ENCODE measurements at places on chromosomes 2 and 18.
A peak's percentile ranks its signal among the peaks of the same experiment; 100 is the strongest.

DNA sequence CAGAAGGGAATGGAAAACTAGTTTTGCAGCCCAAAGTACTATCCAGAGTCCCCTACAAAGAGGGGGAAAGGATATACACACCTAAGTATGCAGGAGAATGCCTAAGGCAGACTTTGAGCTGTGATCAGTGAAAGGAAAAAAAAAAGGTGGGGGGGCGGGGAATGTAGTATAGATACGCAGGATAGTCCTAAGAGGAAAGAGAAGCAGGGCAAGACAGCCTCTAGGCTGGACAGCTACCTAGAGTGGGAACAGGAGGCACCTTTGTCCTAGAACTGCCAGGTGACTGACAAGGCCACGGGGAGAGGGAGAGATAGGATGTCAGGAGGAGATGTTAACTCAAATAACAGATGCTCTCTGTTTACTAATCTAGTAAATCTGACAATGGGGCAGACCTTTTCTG, 6.0 kb downstream of the REEP1 start:
- DNase-seq = no peak
- H3K27me3 ChIP-seq = no peaks in the 10 kb centered on the region
- no peaks in the 10 kb centered on the region for H3K36me3 ChIP-seq
- H3K4me1 ChIP-seq = peaks cover 5% of the 10 kb centered on the region

DNA sequence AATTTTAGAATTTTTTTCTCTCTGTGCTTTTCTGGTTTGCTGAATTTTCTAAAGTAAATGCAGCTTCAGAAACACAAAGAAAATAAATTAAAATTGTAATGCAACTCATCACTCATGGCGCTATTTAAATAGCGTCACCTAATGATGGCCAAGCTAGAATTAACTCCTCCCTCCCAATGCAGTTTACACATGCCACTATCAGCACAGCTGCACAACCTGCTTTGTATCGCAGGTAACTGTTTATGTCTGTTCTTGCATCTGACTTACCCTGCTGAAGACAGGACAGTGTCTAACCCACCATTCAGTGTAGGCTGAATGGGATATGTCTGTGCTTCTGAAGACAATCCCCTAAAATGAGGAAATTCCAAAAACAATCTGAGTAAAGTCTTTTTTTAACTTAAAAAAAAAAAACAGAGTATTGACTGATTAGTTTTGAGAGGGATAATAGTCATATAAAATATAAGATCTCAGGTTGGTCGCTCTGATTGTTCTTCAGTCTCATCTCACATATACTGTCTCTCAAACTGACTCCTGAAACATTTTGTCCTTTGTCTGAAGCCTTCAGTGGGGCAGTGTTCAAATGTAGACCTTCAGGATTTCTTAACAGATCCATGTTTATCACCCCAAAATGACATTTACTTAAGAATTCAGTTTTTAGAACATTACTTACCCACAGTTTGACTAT, 271.4 kb downstream of the ZEB2 start:
- DNase-seq = no peak
- no peaks in the 10 kb centered on the region for H3K36me3 ChIP-seq
- no peaks in the 10 kb centered on the region for H3K27me3 ChIP-seq
- no peak overlapping the region for H3K27ac ChIP-seq

GRCh38 chr18:58488041-58488440, 140.8 kb downstream of the ALPK2 start:
- H3K36me3 ChIP-seq = no peaks in the 10 kb centered on the region
- DNase-seq = no peak
- no peaks in the 10 kb centered on the region for H3K27me3 ChIP-seq
- H3K27ac ChIP-seq = no peak overlapping the region
- no peak overlapping the region for H3K4me3 ChIP-seq
- H3K4me1 ChIP-seq = no peaks in the 10 kb centered on the region

DNA sequence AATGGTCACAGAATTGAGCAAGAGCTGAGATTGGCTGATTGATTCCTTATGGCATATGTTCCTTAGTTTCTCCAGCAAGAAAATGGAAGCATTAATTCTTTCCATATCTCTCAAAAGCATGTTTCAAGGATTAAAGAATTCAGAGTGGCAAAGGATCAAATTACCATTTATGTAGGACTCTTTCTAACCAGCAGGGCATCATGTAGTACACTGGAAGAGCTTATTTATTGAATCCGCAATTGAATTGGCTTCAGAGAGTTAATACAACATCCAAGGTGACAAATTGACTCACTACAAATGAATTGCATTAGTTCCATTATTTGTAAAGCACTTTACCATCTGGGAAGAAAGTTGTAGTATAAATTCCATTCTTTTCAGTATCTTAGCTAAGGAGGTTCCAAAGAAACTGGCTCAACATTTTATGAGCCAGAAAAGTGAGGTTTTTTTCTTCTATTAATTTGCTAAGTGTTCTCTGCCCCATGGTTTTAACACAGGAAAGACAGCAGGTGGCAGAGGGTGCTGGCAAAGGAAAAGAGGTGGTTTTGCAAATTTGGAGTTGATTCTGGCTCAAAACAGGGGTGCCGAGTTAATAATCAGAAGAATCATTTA, 409.9 kb downstream of the MTX2 start:
- peaks cover 6% of the 10 kb centered on the region for H3K27me3 ChIP-seq
- no peaks in the 10 kb centered on the region for H3K36me3 ChIP-seq
- no peak for DNase-seq
- H3K4me3 ChIP-seq = no peak overlapping the region
- no peak overlapping the region for H3K27ac ChIP-seq

GRCh38 chr2:72010647-72011369, 136.9 kb downstream of the CYP26B1 start:
- H3K4me1 ChIP-seq = no peaks in the 10 kb centered on the region
- no peak for DNase-seq
- no peak overlapping the region for H3K4me3 ChIP-seq
- H3K27me3 ChIP-seq = no peaks in the 10 kb centered on the region
- no peaks in the 10 kb centered on the region for H3K36me3 ChIP-seq

DNA sequence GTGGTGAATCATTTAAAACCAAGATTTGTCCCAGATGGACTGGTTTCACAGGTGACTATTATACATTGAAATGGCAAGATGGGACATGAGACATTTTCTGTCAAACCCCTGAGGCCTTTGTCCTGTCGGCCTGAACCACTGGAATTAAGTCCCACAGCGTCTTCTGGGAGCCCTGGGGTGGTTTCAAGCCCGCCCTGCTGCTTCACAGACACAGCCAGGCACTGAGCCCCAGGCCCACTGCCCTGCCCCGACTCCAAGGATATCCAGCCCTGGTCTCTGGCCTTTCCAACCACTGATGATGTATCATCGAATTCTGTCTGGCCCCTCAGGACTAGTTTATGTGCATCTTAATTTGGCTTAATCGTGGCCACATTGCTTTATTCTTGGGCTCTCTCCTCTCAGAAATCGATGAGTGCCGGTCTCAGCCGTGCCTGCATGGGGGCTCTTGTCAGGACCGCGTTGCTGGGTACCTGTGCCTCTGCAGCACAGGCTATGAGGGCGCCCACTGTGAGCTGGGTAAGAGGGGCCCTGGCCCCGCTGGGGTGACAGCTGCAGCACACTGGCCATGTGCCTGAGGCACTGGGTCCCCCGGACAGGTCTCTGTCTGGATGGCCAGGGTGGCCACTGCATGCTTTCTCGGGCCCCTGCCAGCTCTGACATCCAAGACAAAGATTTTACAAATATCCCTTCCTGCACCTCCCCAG, 39.5 kb downstream of the MTERF4 start:
- H3K36me3 ChIP-seq = no peaks in the 10 kb centered on the region
- H3K4me3 ChIP-seq = no peak overlapping the region
- H3K27ac ChIP-seq = no peak overlapping the region

DNA sequence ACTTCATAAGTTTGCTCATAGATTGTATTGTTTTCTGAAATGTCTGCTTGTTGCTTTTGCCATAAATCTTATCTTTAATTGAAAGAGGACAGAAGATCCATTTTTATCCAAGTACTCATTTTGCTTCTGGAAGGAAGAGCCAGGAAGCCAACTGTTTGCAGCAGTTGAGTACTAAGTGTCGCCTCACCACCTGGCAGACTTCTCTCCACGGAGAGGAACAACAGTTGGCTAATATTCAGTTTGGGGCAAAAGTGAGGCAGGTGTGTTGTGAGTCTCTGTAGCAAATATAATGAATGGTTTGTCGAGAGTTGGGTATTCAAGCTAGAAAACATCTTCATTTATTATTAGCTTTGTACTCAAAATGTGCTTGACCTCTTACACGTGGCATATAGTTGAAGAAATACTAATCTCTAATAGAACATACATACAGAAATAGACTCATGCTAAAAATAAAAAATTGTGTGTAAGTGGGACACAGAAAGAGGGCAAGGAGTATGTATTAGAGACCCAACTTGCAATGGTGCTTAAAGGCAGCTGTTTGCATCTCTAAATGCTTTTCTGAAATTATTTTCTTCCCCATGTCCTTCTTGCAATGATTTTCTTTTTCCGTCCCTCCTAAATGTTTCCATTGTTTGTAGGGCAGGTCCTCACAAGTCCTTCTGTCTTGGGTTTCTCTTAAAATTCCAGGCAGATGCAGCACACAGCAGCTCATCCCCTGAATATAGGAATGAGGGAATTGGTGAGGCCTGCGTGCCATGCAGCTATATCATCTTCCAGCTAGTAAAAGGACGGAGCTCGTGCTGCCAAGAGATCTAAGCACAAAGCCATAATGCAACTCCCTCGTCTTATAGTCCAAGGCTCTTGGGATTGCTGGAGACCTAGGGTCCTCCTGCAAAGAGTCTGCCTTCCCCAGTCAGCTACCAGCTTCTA, 44.8 kb upstream of the MAP3K20 start:
- no peaks in the 10 kb centered on the region for H3K36me3 ChIP-seq
- H3K27me3 ChIP-seq = no peaks in the 10 kb centered on the region
- DNase-seq = no peak
- no peak overlapping the region for H3K27ac ChIP-seq
- H3K4me1 ChIP-seq = peaks cover 14% of the 10 kb centered on the region

- no peaks in the 10 kb centered on the region for H3K4me1 ChIP-seq
- no peak overlapping the region for H3K4me3 ChIP-seq
- no peak for DNase-seq
- H3K36me3 ChIP-seq = no peaks in the 10 kb centered on the region
- no peak overlapping the region for H3K27ac ChIP-seq
Observed at GRCh38 chr2:165846056-165846455, 52.0 kb upstream of the GALNT3 start.

DNA sequence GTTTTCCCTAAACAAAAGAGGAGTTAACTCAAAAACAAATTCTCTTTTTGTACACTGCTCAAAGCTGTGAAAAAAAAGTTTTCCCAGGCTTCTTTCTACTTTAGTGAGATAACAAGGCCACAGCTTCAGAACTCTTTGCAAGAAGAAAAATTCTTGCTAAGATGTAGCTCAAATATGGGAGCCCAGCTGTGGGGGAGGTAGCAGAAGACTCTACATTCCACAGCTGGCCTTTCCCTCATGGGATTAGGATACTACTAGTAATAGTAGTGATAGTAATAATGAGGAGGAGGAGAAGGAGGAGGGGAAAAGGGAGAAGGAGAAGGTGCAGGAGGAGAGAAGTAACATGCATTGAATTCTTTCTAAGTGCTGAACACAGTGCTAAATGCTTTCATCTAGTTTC, 19.2 kb upstream of the CERS6 start:
- H3K4me1 ChIP-seq = no peaks in the 10 kb centered on the region
- H3K36me3 ChIP-seq = no peaks in the 10 kb centered on the region
- DNase-seq = no peak
- no peak overlapping the region for H3K27ac ChIP-seq
- H3K4me3 ChIP-seq = no peak overlapping the region

DNA sequence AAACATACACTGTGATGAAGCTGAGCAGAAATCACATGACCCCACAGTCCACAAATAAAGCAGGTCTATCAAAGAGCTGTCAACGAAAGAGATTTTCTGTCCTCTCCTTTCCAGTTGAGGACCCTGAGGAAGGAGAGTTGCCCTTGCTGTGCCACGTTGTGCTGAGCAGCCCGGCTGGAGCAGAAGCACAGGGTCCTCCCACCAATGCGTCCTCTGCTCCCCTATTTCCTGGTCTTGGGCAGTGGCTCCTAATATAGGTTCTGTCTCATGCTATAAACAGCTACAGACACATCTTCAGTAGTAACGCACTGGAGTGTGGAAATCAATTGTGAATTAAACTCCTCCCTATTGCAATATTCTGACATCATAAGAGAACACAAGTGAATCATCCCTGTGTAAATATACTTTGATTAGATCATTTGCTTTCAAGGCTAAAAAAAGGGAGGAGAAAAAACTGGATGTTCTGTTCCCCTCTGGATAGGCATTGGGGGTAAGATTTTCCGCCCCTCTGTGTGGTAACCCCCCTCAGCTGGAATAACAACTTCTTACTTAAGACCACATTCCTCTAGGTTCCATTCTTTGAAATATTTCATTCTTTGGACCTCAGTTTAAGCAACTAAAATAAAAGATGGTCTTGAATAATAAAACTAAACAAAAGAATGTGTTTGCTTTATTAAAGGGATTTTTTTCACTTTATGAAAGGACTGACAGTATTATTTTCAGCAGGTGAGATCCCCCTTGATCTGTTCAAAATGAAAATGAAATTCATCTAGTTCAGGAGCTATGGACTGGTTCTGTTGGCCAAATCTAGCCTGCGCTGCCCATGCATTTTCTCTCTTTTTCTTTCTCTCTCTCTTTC, 8.3 kb upstream of the RHOB start:
- H3K36me3 ChIP-seq = no peaks in the 10 kb centered on the region
- H3K27me3 ChIP-seq = no peaks in the 10 kb centered on the region
- H3K4me3 ChIP-seq = no peak overlapping the region
- H3K4me1 ChIP-seq = peaks cover 5% of the 10 kb centered on the region
- peak overlapping the region; percentile 88 for H3K27ac ChIP-seq

DNA sequence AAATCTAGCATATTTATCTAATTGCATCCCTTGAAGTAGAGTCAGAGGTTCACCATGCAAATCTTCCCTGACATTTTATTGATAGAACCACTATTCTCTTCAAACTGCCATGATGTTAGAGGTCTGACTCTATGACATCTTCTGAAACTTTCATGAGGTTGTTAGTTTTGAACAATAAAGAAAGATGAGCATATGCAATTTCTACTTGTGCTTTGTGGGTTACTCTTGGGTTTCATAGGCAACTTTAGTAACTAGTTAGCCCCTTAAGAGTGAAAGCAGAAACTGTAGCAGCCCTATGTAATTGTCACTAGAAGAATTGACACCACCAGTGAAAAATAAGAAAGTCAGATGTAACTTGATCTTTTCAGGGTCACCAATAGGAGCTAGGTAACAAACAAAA, 53.1 kb upstream of the ZEB2 start:
- no peak overlapping the region for H3K27ac ChIP-seq
- no peak for DNase-seq
- H3K4me3 ChIP-seq = no peak overlapping the region
- no peaks in the 10 kb centered on the region for H3K36me3 ChIP-seq
- no peaks in the 10 kb centered on the region for H3K4me1 ChIP-seq

GRCh38 chr18:13435586-13436333, 217.2 kb downstream of the LDLRAD4 start:
- no peak overlapping the region for H3K4me3 ChIP-seq
- DNase-seq = no peak
- H3K36me3 ChIP-seq = no peaks in the 10 kb centered on the region
- no peaks in the 10 kb centered on the region for H3K4me1 ChIP-seq
- H3K27ac ChIP-seq = no peak overlapping the region

DNA sequence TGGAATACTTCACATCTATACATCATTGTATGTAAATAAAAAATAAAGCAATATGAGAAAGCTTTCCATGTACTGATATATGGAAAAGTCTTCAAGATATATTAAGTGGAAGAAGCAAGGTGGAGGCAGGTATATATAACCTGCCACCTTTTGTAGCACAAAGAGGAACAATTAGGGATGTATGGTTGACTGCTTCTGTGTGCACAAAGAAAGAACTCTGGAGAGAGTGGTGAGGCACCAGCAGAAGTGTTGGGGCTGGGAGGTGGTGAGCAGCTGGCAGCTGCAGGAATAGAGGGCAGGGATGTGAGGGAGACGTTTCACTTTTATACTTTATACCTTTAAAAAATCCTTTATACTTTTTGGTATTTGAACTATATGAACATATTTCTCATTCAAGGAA, 26.1 kb downstream of the KIF5C start:
- no peaks in the 10 kb centered on the region for H3K4me1 ChIP-seq
- no peak for DNase-seq
- H3K4me3 ChIP-seq = no peak overlapping the region
- H3K27ac ChIP-seq = no peak overlapping the region
